Stimulated activated CD4-positive, alpha-beta T cell treated with anti-CD3 and anti-CD28 coated beads, Interleukin-4, amount 100 ng/mL, for 1 hour (primary cell): ENCODE measurements at places on chromosomes 16 and 17.

GRCh38 chr16:85449885-85450245 is 163.3 kb upstream of the GSE1 start:
- DNase-seq, result no peak

DNA sequence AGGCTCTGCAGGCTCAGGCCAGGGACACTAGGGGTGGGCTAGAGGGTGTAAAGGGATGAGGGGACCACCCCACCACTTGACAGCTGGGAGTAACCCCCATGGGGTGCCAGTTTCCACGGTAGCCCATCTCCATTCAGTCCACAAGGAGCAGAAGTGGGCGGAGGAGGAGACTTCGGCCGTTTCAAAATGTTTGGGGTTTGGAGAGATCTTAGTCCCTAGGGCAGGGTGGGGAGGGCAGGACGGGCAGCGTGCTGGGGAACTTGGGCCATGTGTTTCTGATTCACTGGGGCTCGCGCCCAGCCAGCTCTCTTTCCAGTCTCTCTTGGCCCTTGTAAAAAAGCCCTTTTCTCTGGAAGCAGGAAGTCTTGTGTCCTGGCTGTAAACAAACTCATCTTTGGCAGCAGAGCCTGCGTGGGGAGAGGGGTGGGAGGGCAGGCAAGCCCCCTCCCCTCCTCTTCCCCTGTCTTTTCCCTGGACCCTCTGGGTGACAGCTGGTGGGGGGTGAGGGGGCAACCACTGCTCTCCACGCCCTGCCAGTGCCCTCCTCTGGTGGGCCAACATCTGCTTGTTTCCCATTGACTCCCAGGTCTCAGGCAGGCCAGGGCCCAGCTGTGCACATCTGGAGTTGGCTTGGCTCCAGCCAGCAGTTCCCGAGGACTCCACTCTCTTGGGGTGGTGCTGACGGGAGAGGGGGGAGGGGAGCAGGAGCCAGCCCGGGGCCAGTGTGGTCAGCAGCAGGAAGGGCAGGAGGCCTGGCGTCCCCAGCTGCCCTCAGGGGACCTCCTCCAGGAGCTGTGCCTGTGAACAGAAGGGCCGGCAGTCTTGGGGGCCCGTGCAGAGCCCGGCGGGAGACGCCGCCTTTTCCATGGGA is 8.1 kb downstream of the CYGB start:
- no peak for DNase-seq

GRCh38 chr16:78903843-78904242 is 696.7 kb downstream of the MAF start:
- no peak for DNase-seq

DNA sequence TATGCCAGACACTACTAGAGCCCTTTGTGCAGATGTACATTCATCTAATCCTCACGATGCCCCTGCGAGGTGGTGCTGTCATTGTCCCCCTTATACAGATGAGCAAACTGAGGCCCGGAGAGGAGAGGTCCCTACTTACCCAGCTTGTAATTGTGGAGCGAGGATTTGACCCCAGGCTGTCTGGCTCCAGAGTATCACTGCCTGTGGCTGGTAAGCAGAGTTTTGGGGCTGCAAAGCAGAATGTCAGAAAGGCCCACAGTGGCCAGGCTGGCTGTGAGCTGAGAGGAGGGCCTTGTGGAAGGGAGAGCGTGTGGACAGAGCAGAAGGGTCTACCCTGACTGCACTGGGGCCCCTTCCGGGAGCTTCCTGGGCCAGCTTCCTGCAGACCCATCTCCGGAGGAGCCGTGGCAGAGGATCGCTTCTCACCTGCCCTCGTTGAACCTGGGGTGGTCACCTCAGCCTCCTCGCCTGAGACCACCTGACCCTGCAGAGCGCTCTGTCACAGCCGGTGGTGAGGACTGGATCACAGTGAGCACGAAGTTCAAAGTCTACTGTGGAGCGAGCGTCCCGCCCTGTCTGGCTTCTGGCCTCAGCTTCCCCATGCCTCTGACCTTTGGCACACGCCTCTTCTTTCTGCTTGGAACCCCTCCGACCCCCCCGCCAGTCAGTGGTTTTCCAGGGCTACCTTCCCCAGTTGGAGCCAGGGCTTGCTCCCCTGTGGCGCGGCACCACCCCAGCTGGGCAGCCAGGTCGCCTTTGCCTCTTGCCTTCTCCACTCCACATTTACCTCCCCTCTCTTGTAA is 12.1 kb downstream of the CMIP start:
- no peak for DNase-seq

GRCh38 chr17:76735586-76736348 is 1.4 kb downstream of the SRSF2 start:
- DNase-seq, result no peak

DNA sequence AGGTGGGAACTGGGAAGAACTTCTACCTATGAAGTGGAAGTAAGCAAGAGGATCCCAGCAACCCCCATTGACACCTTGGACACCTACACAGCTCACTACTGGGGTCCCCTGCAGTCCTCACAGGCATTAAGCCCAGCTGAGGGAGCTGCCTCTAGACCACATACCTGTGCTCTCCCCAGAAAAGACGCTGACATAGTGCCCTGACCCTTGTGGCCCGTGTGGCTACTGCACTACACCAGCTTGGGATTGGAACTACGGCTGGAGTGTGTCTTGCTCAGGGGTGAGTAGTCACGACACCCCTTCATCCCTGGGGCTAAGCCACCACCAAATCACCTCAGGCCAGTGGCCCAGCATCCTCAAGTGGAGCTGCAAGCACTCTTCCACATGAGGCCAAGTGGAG is 54.2 kb upstream of the NSRP1 start:
- DNase-seq, result no peak

GRCh38 chr17:3038941-3039340 is 24.5 kb downstream of the OR1D5 start:
- DNase-seq, result no peak

GRCh38 chr17:2056206-2057174 is 1.6 kb downstream of the HIC1 start:
- peak; percentile 56 for DNase-seq

DNA sequence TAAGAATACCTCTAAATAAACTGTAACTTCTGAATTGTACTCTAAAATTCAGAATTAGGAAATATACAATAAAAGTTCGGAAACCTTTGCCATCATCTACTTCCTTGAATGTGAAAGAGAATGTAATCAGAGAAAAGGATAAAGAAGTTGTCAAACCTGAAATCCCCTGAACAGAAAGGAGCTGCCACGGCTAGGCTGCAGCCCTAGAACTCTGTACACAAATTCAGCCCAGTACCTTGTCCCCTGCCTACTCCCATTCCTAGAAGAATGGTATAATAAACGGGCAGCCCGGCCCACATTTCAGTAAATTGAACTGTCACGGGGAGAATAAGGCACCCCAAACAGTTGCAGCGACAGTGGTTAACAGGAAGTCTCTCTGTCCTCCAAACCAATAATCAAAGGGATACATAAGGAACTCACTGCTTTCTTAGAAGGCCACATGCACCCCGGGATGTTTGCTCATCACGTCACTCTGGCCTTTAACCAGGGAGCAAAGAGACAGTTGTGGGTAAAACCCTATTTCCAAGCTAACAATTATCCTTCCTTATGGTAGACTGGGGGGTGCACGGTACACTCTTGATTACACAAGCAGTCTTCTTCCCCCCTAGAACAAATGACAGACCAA is 24.3 kb upstream of the RFFL start:
- no peak for DNase-seq

DNA sequence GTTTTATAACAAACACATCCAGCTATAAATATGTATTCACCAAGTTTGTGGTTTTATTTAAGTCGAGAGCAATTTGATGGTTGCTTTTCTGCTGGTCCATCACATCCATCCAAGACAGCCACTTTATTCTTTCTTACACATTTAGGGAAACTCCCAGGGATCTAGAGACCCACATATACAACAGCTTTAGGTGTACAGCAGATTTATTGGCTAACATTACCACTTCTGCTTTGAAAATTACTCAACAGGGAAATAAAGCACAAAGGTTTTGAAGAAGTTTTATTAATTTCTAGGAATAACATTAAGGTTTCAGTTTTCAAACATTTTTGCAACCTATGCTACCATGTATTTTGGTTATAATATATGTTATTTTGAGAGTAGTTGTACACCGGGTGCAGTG is 6.9 kb downstream of the ERCC4 start:
- DNase-seq, result no peak

- no peak for DNase-seq
These were observed 498 bp upstream of the PLEKHG4 start for GRCh38 chr16:67278773-67279295.

GRCh38 chr17:3921502-3922319 is 5.4 kb upstream of the P2RX1 start:
- DNase-seq, result no peak

DNA sequence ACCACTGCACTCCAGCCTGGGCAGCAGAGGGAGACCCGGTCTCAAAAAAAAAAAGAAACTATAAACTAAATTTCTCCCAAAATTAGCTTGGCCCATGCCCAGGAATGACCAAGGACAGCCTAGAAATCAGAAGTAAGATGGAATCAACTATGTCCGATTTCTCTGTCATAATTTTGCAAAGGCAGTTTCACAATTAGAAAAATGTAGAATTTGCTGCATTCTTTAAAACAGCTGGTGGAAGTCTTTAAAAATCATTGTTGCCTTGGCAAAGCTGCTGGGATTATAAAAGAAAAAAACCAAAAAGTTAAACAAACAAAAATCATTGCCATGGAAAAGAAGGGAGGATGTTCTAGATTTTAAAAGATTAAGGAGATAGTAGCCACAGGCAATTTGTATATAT is 32.4 kb downstream of the WWP2 start:
- DNase-seq, result no peak

- DNase-seq, result no peak
These were observed 41.0 kb downstream of the PTRH2 start for GRCh38 chr17:59666235-59666634.

- DNase-seq, result no peak
These were observed 1178.3 kb downstream of the CDH11 start for GRCh38 chr16:63943566-63943965.

- no peak for DNase-seq
These were observed 1.2 kb downstream of the PSMD11 start for GRCh38 chr17:32445497-32445896.

DNA sequence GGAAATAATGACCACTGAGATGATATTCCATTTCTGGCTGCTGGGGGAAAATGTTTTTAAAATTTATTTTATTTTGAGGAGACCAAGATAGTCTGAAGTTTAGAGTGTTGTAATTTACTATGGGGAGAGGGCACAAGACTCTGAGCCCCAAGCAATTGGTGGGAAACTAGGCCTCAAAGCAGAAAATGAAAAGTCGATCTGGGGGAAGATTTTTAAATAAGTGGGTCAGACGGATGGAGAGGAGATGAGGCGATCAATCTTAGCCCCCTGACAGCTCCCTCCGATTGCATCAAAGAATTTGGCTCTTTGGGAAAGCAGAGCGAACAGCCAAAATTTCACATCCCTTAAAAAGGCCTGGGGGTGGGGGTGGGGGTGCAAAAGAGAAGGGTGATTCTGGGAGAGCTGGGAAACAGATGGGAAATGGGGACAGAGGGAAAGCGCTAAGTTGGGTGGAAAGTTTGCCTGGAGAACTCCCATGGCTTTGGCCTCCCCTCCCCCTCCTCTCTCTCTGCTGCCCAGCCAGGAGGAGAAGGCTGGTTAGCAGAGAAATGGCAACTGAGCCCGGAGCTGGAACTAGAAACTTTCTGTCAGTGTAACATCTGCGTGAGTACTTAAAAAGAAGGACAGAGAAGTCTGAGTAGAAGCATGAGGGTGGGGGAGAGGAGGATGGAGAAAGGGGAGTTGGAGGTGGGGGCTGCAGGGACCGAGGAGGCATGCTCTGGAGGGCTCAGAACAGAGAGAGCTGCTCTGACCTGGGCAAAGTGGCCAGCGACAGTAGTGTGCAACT is 1.4 kb upstream of the HOXB2 start:
- DNase-seq, result no peak

DNA sequence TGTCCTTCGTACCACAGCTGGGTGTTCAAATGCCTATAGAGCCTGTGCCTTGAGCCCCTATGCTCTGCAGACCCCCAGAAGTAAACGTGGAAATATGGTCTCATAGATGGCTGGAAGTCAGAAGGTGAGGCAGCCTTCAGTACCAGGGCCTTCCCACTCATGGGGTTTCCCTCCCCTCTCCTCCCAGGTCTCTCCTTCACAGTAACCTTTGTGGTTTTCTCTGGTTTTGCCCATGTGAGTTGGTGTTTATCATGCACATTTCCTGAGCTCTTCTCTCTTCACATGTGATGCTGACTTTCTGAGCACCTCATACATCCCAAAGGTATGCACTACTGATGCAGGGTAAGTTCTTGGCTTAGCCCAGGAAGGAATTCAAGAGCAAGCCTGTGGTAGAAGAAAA is 35.4 kb downstream of the TMEM114 start:
- DNase-seq, result no peak

GRCh38 chr17:48636177-48637018 is 10.2 kb upstream of the HOXB9 start:
- peak; percentile 74 for DNase-seq

GRCh38 chr17:73765824-73766563 is 121.7 kb upstream of the SDK2 start:
- no peak for DNase-seq

GRCh38 chr16:24670623-24671454 is 58.6 kb upstream of the TNRC6A start:
- DNase-seq, result no peak

- no peak for DNase-seq
These were observed 9.1 kb downstream of the CA4 start for GRCh38 chr17:60158751-60159478.

DNA sequence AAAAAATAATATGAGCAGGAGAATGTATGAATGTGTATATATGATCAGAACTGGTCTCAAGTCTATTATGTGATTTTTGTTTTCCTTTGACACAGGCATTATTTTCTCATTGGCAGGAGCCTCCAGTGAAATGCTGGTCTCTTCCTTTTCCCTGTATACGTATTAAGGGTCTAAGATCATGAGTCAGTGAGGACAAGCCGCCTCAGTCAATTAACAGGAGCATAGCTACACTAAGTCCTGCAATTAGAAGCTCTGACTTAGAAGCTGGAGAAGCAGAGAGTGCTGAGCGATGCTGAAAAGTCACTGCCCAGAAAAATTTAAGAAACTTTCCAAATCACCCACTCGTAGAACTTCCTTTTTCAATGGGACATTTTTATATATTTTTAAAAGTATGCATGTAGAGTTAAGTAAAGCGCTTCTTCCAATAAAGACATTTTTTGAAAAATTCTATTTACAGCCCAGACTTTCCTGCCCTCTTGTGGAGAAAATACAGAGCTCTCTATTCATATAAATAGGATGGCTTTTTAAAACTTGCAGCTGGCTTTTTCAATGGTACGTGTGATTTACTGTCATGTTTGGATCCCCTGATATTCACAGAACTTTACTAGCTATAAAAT is 70.2 kb upstream of the PSMD7 start:
- no peak for DNase-seq

- DNase-seq, result no peak
These were observed 6.6 kb downstream of the CTF1 start for GRCh38 chr16:30903002-30903401.

- peak; percentile 31 for DNase-seq
These were observed 123.6 kb downstream of the CMIP start for GRCh38 chr16:81567987-81568748.
